ENCODE measurements at places on chromosomes 6 and 20. TPM values are rescaled to one million over a fixed set of nuclear protein-coding genes. Genes with fewer than 3 reads are reported as not detected.

DNA sequence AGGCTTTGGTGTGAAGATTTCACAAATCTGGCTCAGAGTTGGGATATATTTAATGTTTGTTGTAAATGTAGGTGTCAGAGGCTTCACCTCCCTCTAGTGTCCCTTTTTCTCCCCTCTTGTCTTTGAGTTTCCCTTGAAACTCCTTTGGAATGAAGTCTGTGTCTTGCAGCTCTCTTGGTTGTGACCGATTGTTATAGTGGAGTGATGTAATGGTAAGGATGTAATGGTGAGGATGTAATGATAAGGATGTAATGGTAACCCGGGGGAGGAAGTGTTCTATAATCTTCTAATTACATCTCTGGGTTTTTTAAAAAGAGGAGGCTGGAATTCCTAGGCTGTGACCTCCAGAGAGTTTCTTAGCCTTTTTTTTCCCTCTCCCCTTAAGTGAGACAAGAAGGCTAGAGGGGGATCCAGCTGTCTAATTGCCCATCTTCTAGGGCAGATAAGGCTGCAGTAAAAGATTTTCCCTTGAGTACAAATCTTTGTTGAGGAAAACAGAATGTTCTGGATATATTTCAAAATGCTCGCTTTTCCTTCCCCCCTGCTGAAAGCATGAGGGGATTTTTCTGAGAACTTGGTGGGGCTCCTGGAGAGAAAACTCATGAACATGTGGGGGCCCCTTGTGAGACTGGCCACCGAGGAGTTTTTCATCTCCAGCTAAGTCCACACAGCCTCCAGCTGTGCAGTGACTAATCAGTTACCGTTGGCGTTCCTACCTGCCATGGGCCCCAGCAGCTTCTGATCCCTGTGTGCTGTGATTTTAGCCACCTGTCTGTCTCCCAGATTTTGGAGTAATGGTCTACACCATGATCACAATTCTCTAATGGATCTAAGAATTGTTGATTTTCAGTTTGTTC lies 156.7 kb upstream of the PMEPA1 start:
- no peak for DNase-seq
- no peaks in the 10 kb centered on the region for H3K4me1 ChIP-seq
- no peaks in the 10 kb centered on the region for H3K36me3 ChIP-seq
- H3K4me3 ChIP-seq: no peak overlapping the region
- no peaks in the 10 kb centered on the region for H3K27me3 ChIP-seq

MAS1 gene
- not detected for total RNA-seq

CST3 gene
- 777 TPM for total RNA-seq

DNA sequence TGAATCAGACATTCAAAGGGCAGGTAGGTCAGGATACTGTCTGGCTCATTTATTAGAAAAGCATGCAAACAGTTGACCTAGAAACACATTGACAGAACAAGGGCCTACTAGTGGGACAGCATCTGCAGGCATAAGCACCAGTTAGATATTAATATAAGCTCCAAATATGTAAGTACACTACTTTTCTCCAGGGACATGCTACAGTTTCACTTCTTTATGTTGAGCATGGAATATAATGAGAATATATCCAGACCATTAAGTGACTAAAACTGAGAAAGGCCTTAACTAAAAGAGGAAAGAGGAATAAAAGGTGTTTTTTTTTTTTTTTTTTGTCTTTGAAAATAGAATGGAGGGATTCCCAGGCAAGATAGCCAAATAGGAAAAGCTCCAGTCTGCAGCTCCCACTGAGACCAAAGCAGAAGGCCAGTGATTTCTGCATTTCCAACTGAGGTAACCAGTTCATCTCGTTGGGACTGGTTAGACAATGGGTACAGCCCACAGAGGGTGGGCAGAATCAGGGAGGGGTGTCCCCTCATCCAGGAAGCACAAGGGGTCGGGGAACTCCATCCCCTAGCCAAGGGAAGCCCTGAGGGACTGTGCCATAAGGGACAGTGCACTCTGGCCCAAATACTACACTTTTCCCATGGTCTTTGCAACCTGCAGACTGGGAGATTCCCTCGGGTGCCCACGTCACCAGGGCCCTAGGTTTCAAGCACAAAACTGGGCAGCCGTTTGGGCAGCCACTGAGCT lies 251.6 kb downstream of the PHF3 start:
- H3K27me3 ChIP-seq: no peaks in the 10 kb centered on the region
- H3K4me1 ChIP-seq: no peaks in the 10 kb centered on the region
- H3K27ac ChIP-seq: no peak overlapping the region
- no peaks in the 10 kb centered on the region for H3K36me3 ChIP-seq
- no peak overlapping the region for H3K4me3 ChIP-seq

CTCFL gene
- not detected for total RNA-seq

DNA sequence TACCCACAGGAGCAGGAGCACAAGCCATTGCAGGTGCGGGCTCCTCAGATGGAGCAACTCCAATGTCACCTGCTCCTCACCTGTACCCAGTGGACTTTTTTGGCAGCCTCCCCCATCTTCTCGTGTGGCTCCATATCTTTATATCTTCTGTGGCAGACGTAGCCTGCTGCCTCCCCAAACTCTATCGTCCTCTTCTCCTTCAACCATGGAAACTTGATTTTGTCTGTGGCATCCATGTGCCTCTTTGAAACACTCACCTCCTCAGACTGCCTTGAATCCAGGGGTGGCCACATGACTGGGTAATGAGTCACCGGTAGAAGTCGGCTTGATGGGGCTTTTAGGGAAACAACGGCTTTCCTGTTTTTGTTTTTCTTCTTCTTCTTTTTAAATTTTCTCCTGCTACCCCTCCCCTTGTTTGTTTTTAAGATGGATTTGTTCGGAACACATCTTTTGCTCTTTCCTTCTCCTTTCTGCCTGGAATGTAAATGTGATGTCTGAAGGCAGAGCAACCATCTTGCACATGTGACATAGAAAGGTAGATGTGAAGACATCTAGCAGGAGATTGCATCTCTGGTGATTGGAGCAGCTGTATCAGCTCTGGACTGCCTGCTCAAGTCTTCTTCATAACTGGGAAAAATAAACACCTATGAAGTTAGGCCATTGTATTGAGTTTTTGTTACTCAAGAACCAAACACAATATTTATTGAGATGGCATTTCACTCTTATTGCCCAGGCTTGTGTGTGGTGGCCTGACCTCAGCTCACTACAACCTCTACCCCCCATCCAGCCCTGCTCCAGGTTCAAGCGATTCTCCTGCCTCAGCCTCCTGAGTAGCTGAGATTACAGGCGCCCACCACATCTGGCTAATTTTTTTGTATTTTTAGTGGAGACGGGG lies 69.9 kb upstream of the DDR1 start:
- no peak for DNase-seq
- H3K27ac ChIP-seq: no peak overlapping the region
- H3K36me3 ChIP-seq: no peaks in the 10 kb centered on the region
- H3K4me3 ChIP-seq: no peak overlapping the region
- no peaks in the 10 kb centered on the region for H3K27me3 ChIP-seq

DNA sequence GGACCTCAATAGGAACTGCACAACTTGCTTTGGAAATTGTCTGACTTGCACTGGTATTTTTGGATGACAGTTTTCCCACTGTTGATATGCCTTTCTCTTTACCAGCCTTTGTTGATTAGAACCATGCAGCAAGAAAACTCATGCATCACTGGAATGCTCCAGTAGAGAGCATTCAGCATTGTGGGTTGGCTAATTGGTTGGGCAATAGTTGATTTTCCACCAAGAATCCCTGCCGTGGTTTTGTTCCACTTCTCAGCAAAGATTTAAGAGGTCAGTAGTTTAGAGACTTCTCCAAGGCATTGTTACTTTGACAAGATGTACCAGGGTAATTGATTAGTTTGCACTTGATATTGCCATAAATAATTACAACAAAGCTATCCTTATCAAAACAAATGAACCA lies 260.0 kb downstream of the DHX35 start:
- no peak overlapping the region for H3K4me3 ChIP-seq
- H3K27ac ChIP-seq: no peak overlapping the region
- no peaks in the 10 kb centered on the region for H3K36me3 ChIP-seq
- DNase-seq: no peak
- H3K4me1 ChIP-seq: no peaks in the 10 kb centered on the region
- H3K27me3 ChIP-seq: peaks cover 2% of the 10 kb centered on the region

EYA2 gene
- 0.30 TPM for total RNA-seq

GRCh38 chr6:138593124-138593877 lies 94.0 kb upstream of the NHSL1 start:
- no peak for DNase-seq
- H3K4me3 ChIP-seq: no peak overlapping the region
- H3K4me1 ChIP-seq: peaks cover 13% of the 10 kb centered on the region
- peak overlapping the region; percentile 64 for H3K27ac ChIP-seq
- H3K27me3 ChIP-seq: no peaks in the 10 kb centered on the region
- no peaks in the 10 kb centered on the region for H3K36me3 ChIP-seq

All from Caco-2 (cell line).